ENCODE measurements at places on chromosomes 2 and 18. TPM values are rescaled to one million over a fixed set of nuclear protein-coding genes. Genes with fewer than 3 reads are reported as not detected.

The KCNK3 gene
- 2.8 TPM for total RNA-seq

The OTOS gene
- not detected for total RNA-seq

The TLX2 gene
- 0.34 TPM for total RNA-seq

The CSRNP3 gene
- total RNA-seq: 0.27 TPM

The GPAT2 gene
- not detected for total RNA-seq

The DHRS9 gene
- not detected for total RNA-seq

DNA sequence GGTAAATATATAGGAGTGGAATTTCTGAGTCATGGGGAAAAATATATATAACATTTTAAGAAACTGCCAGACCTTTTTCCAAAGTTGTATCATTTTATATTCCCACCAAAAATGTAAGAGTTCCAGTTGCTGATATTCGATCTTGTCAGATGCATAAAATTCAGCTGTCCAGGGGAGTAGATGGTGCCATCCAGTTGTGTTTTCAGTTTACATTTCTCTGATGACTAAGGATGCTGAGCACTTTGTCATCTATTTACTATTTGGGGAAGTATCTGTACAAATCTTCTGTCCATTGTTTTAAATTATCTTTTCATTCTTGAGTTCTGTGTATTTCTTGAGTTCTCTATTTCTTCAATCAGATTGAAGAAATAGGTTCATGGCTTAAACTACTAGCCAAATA, 126.1 kb downstream of the RTN4 start:
- DNase-seq: no peak

GRCh38 chr2:223442847-223443246, 159.3 kb downstream of the SCG2 start:
- DNase-seq: no peak

GRCh38 chr2:189797902-189798301, 13.7 kb downstream of the PMS1 start:
- no peak for DNase-seq

DNA sequence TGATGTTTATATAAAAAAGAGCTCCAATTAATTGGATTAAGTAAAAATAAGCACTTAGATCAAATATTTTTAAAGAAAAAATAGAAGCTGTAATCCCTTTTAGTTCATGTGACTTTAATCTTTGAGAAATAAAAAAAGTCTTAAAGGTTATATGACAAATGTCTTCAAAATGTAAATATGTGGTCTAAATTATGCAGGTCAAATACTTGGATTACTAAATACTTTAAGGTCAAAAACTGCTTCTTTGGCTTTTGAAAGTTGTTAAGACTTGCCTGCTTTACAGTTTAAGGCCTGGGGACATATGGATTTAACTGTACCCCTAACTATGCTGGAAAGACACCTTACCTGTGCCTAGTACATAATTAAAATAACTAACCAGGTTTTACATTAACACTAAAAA, 15.5 kb upstream of the PDK1 start:
- DNase-seq: peak; percentile 57

- no peak for DNase-seq
These were observed 659.3 kb downstream of the ERBB4 start for GRCh38 chr2:211879323-211879722.

- peak; percentile 55 for DNase-seq
These were observed 118.5 kb downstream of the NRP2 start for GRCh38 chr2:205800773-205801172.

- DNase-seq: no peak
These were observed 804.8 kb upstream of the ZEB2 start for GRCh38 chr2:145324748-145325147.

Data from M059J (cell line).